ENCODE measurements at places on chromosomes 7 and 10.

GRCh38 chr10:77679217-77679616 is 41.6 kb upstream of the KCNMA1 start:
- no peak for DNase-seq

- peak; percentile 74 for DNase-seq
Measured at GRCh38 chr7:73606801-73607691, 17.3 kb downstream of the MLXIPL start.

DNA sequence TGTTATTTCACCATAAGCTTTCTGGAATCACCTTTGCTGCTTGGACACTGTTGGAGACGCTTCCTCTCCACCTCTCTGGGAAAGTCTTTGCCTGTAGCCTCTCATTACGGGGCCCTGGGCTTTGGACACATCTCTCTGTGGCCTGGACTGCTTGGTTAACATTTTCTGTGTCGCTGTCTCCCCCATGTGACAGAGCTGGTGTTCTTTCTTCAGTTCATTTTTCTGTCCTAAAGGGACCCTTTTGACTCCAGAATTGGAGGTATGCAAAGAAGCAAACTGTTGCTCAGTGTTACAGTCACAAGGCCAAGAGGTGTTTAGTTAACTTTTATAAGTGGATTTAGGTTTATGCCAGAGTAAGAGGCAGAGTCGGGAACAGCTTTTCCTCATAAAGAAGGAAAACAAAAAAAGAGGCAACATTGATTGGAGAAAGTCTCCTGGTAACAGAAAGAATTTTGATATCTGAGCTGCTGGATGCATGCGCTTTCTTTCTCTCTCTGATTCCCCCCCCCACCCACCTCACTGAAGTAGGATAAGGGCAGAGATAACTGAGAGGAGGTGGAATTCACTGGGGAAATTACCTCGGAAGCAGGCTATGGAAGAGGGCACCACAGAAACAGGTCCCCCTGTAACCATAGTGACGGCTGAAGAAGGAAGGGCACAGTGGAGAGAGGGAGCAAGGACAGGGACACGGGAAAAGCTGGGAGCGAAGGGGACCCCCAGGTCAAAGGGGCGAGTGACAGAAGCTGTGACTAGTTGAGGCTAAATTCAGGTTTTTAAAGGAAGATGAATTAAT is 57.8 kb downstream of the LGI1 start:
- peak; percentile 7 for DNase-seq

DNA sequence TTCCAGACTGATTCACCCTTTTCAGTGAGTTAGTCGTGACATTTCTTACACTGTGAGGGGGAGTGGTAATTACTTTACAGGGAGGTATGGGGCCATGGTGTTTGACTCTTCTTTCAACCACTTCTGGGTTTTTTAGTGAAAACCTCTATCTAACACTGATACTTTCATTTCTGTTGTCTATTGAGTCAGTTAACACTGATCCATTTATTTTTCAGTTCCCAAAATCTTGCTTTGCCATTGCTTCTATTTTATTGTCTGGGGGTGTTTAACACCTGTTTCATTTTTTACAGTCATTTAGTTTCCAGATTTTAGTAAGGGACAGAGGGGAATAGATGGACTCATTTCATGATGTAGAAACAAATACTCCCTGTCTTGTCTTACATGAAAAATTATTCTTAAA is 61.5 kb downstream of the HELLS start:
- DNase-seq, result no peak

- peak; percentile 82 for DNase-seq
Measured at GRCh38 chr10:130109796-130110245, 809 bp downstream of the C10orf143 start.

DNA sequence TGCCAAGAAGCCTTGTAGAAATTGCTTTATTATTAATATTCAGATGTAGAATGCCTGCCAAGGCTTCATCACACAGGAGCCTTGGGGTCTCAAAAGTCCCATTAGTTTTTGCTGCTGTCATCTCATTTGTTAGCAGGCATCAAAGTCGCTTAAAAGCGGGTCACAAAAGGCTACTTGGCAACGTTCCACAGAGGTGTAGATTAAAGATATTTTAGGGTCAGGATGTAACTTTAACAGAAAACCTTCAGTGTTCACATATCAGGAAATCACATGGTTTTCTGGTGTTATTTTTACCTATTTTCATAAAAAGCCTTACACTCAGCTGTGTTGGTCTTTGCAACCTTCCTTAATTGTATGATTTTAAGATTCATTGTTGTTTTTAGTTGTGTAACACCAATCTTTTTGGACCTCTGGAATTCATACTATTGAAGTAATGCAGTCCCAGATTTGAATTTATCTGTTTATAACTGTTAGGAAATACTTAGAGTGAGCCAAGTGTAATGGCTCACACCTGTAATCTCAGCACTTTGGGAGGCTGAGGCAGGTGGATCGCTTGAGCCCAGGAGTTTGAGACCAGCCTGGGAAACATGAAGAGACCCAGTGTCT is 65.3 kb downstream of the TET1 start:
- DNase-seq, result peak; percentile 61

- DNase-seq, result no peak
Measured at GRCh38 chr10:84015877-84016595, 123.3 kb upstream of the GHITM start.

- DNase-seq, result no peak
Measured at GRCh38 chr7:37071124-37071523, 346.8 kb upstream of the AOAH start.

GRCh38 chr10:49309691-49310411 is 10.9 kb downstream of the C10orf71 start:
- DNase-seq, result peak; percentile 44

DNA sequence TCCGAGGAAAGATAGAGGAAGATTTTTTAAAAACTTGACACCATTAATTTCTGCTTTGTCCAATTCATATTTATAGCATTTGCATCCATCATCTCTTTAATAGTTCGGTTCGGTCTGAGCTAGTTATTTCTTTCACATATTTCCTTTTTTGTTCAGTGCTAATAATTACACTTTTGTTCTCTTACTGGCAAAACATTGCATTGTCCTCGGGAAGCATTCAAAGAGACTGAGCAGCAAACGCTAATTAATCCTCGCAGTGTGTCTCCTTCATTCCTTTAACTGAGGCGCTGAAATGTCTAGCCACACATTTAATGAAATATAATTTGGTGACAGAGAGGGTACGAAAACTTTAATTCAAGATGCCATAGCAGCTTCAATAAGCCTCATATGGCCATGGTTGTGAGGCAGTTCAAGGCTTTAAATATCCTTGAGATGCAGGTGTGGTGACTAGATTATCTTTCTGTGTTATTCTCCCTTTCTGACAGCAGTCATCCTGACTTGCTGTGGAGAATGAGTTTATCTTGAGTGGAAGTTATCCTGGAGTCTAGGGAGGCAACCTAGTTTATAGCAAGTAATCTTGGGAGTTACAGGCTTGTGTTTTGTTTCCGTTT is 431.4 kb downstream of the SDK1 start:
- no peak for DNase-seq

- no peak for DNase-seq
Measured at GRCh38 chr7:43484678-43485395, 98.1 kb upstream of the STK17A start.

GRCh38 chr7:149304006-149304405 is 42.0 kb downstream of the ZNF783 start:
- DNase-seq, result no peak

DNA sequence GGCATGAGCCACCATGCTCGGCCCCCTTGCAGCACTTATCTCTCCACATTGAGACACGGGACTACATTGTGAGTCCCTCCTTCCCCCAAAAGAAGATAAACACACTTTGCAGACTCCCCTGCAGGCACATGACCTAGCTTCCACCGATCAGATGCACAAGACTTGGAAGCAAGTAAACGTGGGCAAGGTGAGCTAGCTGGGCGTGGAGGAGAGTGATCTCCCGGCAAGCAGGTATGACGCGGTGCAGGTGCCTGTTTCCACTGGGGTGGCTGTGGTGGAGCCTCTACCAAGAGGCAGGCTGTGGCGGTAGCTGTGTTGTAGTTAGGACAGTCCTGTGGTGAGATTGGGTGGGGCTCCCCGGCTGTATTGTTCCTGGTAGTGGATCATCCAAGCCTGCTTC is 7.7 kb upstream of the COMTD1 start:
- no peak for DNase-seq

DNA sequence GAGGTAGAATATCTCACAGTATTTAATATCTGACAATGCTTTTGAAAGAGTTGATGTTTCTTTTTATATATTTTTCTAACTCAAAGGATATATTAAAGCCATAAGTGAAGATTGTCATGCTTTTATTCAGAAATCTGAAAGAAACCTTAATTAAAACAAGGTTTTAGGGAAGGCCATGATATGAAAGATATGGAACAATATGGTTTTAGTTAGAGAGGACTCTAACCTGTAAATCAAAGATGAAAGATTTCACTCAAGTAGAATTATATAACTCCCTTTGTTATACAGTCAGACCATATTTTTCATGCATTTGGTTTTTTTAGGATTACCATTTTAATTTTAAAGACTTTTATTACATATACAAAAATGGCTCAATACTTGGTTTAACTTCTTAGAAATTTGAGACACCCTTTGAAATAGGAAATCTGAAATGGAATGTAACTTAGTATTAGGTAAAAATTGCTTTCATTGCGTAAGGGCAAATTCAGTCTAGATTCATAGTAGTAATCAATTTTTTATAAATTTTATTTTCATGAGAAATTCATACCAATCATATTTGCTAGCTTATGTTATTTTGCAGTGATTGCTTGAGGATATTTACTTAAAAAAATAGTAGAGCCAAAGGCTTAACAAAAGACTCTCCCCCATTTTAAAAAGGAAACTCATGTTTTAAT is 119.8 kb downstream of the TWIST1 start:
- no peak for DNase-seq

DNA sequence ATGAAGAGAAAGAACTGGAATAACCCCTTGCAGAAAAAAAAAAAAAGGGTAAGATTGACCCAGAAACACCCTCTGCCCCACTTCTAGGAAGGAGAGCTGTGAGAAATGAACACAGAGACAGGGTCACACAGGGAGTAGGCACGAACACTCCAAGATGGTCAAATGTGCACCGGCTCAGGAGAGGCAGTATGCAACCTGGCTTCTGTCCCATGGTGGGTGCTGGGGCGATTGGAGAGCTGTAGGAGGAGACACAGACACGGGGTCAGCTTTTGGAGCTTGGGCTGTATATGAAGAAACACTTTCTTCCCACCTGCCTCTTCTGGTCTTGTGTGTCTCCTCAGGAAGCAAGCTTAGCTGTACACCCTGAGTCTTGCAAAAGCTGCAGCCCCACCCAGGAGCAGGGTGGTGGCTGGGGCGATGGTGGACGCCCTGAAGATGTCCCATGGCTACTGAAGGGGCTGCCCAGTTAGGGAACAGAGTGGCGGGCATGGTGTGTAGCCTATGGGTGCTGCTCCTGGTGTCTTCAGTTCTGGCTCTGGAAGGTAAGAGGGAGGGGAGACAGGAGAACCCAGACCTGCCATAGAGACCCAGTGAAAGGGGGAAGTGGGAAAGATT is 8.0 kb downstream of the EPHB6 start:
- no peak for DNase-seq

DNA sequence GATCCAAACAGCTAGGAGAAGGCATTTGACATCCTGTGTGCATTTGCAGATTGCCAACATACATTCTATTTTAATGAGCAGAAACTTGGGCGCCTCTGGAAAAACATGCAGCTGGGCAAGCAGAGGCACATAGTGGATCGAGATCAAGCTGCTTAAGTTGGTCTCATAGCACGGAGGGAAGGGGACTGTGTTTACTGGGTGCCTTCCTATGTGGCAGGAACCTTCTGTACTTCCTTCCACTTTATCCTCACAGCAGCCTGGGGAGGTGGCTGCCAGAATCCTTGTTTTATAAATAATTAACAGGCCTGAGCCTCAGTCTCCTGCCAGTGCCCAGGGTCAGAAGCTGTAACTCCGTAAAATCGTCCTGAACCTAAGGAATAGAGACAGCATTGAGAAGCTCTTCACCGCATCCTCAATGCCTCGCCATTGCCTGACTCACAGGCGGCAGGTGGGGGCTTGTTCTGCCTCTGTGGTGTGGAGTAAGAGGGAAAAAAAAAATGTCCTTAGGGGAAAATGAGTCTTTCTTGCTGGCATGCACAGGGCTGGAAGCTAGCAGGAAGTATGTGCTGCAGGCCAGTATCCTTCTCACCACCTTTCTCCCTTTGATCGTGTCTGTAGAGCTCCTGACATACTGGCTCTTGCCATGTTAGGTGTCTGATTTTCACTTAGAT is 6.2 kb downstream of the VWA2 start:
- DNase-seq, result no peak

GRCh38 chr7:31318313-31318712 is 22.2 kb downstream of the NEUROD6 start:
- no peak for DNase-seq

GRCh38 chr10:71512312-71512711 is 115.6 kb downstream of the CDH23 start:
- no peak for DNase-seq

DNA sequence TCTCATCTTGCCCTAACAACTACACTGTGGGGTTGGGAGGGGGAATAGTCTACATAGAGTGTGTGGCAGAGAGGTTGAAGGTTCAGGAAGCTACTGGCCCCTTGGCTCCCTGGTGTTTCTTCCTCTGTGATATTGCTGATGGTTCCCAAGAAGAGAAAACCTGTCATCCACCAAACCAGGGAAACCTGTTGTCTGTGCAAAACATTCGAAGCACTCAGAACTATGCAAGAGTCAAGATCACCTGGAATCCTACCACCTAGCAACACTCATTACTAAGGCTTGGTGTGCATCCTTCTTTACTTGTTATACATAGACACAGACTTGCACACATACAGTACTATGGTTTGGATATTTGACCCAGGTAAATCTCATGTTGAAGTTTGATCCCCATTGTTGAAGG is 46.5 kb upstream of the MKI67 start:
- DNase-seq, result no peak

All from OCI-LY7 (cell line).